ENCODE measurements at places on chromosomes 5 and 9. TPM values are rescaled to one million over a fixed set of nuclear protein-coding genes. Genes with fewer than 3 reads are reported as not detected.

The HTR4 gene
- polyA plus RNA-seq = not detected

The PCDHGA7 gene
- polyA plus RNA-seq = 2.6 TPM

The FOXD4L4 gene
- not detected for polyA plus RNA-seq

The PRDM12 gene
- polyA plus RNA-seq = not detected

The CCNO gene
- polyA plus RNA-seq = 11.3 TPM

The SPATA31D4 gene
- polyA plus RNA-seq = not detected

The C5orf58 gene
- polyA plus RNA-seq = 0.20 TPM

The RLN2 gene
- 3.5 TPM for polyA plus RNA-seq

The TMCO6 gene
- 14.3 TPM for polyA plus RNA-seq

The ECM2 gene
- polyA plus RNA-seq = 20.2 TPM

The GRIA1 gene
- polyA plus RNA-seq = 3.0 TPM

The GRXCR2 gene
- polyA plus RNA-seq = not detected

The LRRC19 gene
- 18.6 TPM for polyA plus RNA-seq

The FAM170A gene
- polyA plus RNA-seq = not detected

The CDX1 gene
- 0.48 TPM for polyA plus RNA-seq

The ZNF300 gene
- polyA plus RNA-seq = 36.9 TPM

The FOXD4L5 gene
- 0.14 TPM for polyA plus RNA-seq

The ATP10B gene
- polyA plus RNA-seq = 0.69 TPM

The FOXD4L6 gene
- 0.10 TPM for polyA plus RNA-seq

The SCAI gene
- polyA plus RNA-seq = 6.7 TPM

The FYB1 gene
- 6.0 TPM for polyA plus RNA-seq

The UBE2QL1 gene
- polyA plus RNA-seq = 1.6 TPM

The CLIC3 gene
- polyA plus RNA-seq = 0.66 TPM

The FNBP1 gene
- 37.8 TPM for polyA plus RNA-seq

The PCDHA3 gene
- 0.52 TPM for polyA plus RNA-seq

The FGF10 gene
- 7.8 TPM for polyA plus RNA-seq

The ZDHHC12 gene
- 23.9 TPM for polyA plus RNA-seq

The OR1J2 gene
- not detected for polyA plus RNA-seq

The PCDHB4 gene
- 2.0 TPM for polyA plus RNA-seq

The DNAI1 gene
- polyA plus RNA-seq = 5.7 TPM

The TMEFF1 gene
- 5.9 TPM for polyA plus RNA-seq

The CDH6 gene
- polyA plus RNA-seq = 51.0 TPM

The SOX30 gene
- polyA plus RNA-seq = 0.79 TPM

The TMC1 gene
- 0.97 TPM for polyA plus RNA-seq

The SEC61B gene
- polyA plus RNA-seq = 158 TPM

The ANKRD34B gene
- polyA plus RNA-seq = 0.33 TPM

The EHMT1 gene
- 64.0 TPM for polyA plus RNA-seq

The RPS23 gene
- 2,937 TPM for polyA plus RNA-seq

The FAM151B gene
- 3.3 TPM for polyA plus RNA-seq

The KCNV2 gene
- 0.38 TPM for polyA plus RNA-seq

The TMEM252 gene
- polyA plus RNA-seq = 6.9 TPM

The UQCRQ gene
- polyA plus RNA-seq = 319 TPM

All from left renal cortex interstitium (tissue), 4 donors.